Stimulated activated CD4-positive, alpha-beta T cell treated with anti-CD3 and anti-CD28 coated beads, Interleukin-1b, Interleukin-23, amount 100 ng/mL, for 1 hour (primary cell): ENCODE measurements at places on chromosomes 13 and 19.
A peak's percentile ranks its signal among the peaks of the same experiment; 100 is the strongest.

DNA sequence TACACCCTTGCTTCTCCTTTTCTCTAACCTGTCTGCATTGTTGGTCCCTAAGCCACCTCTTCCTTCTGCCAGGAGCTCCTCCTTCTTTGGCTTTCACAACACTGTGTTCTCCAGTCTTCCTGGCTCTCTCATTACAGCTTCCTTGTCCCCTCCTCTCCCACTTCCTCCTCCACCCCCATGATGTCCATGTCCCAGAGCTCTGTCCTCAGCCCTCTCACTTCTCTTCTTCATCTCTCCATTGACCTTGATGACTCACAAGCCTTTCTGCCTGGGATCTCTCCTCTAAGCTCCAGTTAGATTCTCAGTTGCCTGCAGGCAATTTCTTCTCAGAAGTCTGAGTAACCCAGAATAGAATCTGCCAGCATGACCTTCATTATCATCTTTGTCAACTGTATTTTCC, 100.3 kb upstream of the WASF3 start:
- no peak for DNase-seq

- peak; percentile 20 for DNase-seq
Observed at GRCh38 chr19:39430675-39431593, 4.8 kb downstream of the RPS16 start.

DNA sequence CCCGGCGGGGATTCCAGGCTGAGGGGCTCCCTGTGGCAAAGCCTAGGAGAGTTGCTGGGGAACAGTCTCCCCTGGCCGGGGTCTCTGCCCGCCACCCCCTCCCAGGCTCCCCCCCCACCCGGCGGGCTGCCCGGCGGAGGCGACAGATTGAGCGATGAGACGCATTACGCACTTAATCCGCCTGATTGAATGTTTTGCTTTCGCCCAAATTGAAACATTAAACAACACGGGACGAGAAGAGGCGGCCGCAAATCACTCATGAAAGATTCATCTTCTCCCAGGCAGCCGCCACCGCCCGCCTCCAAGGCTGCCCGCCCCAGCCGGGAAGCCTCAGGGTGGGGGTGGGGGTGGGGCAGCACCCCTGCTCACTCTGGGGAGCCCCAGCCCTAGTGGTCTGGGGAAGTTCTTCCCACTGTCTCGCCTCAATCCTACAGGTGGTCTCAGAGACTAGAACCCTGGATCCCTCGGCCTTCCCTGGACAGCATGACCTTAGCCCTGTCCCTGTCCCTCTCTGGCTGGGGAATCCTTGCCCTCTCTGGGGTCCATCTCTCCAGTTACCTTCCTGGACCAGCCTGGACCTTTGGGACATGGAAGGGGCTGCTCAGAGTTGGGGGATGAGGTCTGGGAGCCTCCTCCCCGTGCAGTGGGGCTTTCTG, 7.6 kb upstream of the ERFL start:
- no peak for DNase-seq

DNA sequence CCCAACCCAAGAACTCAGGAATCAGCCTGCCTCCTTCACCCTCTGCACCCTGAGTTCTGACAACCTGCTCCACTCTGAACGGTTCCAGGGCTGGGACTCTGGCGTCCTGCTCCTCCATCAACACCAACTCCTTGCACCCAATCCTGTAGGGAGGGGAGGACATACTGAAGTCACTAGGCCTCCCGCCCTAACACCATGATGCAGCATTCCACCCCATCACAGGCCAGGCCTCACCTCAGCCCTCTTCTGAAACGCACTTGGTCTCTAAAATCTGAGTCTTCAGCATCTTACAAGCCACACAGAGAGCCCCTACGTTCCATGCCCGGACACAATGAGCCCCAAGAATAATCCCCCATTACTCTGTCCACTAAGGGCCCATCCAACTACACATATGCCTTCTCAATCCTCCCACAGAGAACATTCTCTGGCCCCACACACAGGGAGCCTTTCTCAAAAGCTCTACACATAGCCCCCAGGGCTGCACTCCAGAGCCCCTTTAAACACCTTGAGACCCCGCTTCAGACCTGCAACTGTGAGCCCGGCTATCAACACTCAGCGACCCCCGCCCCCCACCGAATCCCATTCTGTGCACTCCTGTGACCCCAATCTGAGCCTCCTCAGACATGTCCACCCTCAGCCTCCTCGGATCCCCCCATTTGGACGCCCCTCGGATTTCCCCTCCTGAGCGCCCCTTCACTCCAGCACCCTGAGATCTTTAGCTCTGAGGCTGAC, 567 bp downstream of the ALKBH6 start:
- no peak for DNase-seq

- DNase-seq: no peak
Observed at GRCh38 chr19:55042688-55043087, 4.6 kb upstream of the GP6 start.
